ENCODE measurements at places on chromosomes 3 and 15.
A peak's percentile ranks its signal among the peaks of the same experiment; 100 is the strongest.

- DNase-seq, result no peak
Measured at GRCh38 chr3:134366221-134366927, 7.9 kb downstream of the AMOTL2 start.

DNA sequence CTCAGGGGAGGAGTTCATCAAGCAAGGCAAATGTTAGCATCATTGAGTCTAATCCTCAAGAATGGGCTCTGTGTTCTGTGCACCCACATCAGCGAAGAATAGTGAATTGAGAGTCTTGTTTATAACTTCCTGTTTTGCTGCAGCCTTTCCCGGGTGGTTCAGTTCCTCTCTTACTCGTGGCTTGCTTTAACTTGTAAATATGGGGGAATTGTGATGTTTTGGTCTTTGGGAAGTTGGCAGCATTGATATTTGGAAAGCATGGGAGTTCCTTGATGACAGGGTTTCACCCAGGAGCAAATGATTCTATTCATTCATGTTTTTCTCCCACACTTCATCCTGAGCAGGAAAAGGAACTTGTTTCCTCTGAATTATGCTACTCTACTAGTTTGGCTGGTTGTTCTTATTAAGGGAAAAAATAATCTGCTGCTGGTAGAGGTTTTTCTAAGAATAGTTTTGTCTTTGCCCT is 40.4 kb downstream of the GPD1L start:
- no peak for DNase-seq

GRCh38 chr3:113070681-113071113 is 79.9 kb downstream of the GTPBP8 start:
- no peak for DNase-seq

GRCh38 chr3:13879946-13880810 is at the start of gene WNT7A:
TSS of gene WNT7A (minus strand) at chr3:13880071. CDS start at chr3:13879816, 255 bp downstream.
- DNase-seq, result peak; percentile 46

DNA sequence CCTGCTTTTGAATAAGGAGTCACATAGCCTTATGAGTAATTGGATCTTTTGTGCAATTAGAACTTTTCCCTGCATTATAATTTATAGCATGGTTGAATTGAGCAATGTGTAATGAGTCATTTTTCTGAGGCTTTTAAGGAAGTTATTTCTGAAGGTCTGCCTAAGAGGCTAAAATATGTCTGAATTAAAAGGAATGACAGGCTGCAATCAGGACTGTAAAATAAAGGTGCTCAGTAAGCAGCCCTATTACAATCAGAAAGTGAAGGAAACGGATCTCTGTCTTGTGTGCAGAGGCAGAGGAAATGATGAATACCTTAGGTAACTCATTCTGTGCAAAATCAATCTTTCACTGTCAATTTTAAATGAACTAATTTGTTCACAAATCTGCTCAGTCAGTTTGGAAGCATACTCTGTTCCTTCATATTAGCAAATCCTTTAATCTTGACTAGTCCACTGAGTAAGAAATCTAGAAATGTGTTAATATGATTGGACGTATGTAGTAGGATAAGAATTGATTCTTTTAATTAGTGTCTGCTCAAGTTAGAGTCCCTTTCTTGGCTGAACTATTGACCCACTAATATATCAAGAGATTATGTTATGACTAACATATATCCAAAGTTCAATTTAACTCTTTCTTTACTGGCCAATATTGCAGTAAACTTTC is 290.1 kb downstream of the ZIC1 start:
- DNase-seq, result no peak

DNA sequence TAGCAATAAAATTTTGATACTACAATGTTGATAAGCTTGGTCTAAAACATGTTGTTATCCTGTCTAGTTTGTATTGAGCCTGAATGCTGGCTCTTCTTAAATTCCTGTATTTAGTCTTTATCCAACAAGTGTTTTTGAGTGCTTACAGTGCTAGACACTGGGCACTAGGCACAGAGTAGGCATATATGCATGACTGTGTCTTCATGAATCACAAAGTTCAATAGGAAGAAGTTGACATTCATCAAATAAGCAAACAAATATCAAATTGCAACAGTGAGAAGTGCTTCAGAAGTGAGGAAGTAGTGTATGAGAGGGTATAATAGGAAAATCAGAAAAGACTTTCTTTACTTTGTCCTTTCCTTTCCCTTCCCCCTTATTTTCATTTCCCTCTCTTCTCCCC is 6.8 kb downstream of the CD96 start:
- no peak for DNase-seq

DNA sequence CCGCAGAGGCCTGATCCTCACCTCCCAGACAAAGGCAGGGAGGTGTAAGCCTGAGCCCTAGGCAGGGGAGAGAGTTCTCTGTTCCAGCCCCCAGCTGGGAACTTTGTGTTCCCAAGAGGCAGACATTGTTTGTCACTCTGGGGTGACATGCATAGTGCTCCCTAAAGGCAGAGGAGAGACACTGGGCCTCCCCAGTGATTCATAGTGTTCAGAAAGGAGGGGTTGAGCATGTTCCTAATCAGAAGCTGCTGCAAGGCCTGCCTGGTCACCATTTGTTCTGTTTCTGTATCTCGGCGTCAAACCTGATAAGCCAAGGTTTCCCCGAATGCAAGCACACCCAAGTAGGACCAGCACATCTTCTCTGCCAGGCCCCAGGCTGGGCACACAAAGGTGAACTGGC is 24.0 kb upstream of the SLC6A6 start:
- no peak for DNase-seq

DNA sequence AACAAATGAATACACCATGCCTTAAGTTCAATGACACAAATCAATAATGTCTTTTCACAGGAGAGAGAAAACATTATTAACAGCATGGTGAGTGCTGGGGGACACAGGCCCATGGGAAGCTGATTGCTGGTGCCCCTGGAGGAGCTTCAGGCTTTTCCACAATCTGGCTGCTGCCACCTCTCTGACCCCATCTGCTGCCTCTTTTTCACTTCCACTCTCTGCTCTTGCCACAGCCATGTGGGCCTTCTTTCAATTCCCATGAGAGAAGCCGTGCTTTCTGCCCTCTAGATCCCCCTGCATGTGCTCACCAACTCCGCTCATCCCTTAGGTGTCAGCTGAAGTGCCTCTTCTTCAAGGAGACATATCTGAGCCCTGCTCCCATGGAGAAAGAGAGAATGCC is 21.0 kb upstream of the CTXND1 start:
- DNase-seq, result no peak

DNA sequence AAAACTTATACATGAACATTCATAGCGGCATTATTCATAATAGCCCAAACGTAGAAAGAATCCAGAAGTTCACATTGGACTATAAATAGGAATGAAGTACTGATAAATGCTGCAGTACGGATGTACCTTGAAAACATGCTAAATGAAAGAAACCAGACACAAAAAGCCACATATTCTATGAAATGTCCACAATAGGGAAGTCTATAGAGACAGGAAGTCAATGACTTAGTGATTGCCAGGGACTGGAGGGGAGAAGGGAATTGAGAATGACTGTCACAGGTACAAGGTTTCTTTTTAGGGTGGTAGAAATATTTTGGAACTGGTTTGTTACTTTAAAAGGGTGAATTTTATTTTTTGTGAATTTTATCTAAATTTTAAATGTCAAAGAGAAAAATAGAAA is 71.4 kb upstream of the SKOR1 start:
- DNase-seq, result no peak

GRCh38 chr15:42804739-42805138 is 67.8 kb upstream of the CDAN1 start:
- no peak for DNase-seq

DNA sequence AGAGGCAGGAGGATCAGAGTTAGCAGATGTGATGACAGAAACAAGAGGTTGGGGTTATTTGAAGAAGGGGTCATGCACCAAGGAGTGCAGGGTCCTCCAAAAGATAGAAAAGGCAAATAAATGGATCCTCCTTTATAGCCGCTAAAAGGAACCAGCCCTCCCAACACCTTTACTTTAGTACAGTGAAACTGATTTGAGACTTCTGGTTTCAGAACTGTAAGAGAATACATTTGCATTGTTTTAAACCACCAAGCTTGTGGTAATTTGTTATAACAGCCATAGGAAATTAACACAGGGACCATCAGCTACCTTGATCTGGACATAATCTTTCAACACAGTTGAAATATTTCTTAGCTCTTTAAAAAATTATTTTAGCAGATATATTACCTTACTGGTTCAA is 166.6 kb downstream of the TIGIT start:
- DNase-seq, result no peak

- no peak for DNase-seq
Measured at GRCh38 chr3:32596909-32597369, 26.3 kb upstream of the DYNC1LI1 start.

- DNase-seq, result no peak
Measured at GRCh38 chr3:144516026-144516425, 544.4 kb downstream of the DIPK2A start.

- no peak for DNase-seq
Measured at GRCh38 chr3:151976211-151977050, 103.0 kb downstream of the SUCNR1 start.

DNA sequence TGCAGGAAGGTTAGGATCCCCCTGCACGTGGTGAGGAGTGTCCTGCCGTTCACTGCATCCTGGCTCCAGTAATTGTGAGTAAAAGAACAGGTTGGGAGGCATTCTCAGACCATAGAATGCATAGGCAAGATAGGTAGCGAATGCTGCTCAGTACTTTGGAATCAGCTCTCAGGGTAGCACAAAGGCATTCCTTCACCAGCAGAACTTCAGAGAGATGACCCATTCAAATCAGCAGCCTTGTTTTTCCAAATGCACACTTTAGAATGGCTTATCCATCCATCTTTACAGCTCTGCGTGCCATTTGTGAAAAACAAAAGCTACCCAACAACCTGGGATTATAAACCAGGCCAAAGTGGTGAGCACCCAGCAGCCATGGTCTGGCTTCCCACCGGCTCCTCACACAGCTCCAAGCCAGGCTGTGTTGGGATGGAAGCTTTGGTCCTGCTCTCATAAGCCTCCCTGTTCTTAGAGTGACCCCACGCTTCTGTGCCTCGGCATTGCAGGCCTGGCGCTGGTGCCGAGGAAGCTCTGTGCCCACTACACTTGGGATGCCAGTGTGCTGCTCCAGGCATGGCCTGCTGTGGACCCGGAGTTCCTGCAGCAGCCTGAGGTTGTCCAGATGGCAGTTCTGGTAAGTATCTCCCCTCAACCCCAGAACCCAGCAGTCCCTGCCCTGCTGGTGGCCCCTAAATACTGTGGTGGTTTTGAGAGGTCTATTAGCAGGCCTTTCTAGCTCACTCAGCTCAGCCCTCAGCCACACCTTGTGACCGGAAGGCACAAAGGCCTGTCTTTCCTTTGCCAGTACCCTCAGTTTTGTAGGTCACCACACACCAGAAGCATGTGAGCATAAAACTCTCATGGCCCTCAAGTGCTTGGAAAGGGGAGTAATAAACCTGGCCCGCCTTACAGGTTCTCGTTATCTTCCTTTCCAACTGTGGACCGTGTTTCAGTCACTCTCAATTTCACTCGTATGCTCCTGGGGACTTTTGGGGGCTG is 52.9 kb upstream of the LIMD1 start:
- DNase-seq, result no peak

- no peak for DNase-seq
Measured at GRCh38 chr15:37134699-37135131, 34.4 kb upstream of the MEIS2 start.

GRCh38 chr15:58271410-58271809 is 133.2 kb downstream of the AQP9 start:
- DNase-seq, result no peak

DNA sequence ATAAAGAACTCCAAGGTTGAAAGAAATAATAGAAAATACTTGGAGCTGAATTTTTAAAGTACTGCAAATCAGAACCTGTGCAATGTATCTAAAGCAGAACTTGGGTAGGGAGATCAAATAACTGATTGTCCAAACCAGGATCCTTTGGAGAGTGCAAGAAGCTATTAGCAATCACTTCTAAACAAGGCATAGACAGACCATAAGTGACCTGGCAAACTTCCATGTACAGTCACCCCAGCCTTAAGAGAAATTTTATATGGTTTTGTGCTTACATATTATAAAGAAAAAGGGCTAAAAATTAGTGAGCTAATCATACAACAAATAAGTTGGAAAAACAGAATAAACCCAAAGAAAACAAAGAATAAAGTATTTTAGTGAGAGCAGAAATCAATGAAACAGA is 35.2 kb downstream of the ETV5 start:
- no peak for DNase-seq

DNA sequence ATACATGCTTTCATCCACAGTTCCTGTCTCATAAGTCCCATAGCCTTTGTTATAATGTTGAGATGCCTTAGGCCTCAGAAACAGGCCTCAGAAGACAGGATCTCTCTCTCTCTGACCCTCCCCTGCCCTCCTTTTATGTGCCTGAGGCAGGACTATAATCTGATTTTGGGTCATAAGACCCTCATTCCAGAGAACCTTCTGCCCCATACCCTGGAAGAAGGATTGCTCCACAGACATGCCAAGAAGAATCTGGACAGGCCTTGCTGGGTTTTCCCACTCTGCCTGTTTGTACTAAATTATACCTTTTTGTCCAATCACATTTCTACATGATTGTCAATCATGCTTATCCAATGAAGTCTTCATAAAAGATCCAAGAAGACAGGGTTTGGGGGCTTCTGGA is 57.2 kb upstream of the MME start:
- DNase-seq, result no peak

- DNase-seq, result no peak
Measured at GRCh38 chr15:94610485-94610884, 379.1 kb downstream of the MCTP2 start.

All from activated CD4-positive, alpha-beta T cell treated with anti-CD3 and anti-CD28 coated beads for 1 hour (primary cell).